ENCODE measurements at places on chromosomes 12 and 14. TPM values are rescaled to one million over a fixed set of nuclear protein-coding genes. Genes with fewer than 3 reads are reported as not detected.

GRCh38 chr14:36194663-36195062 is 18.1 kb upstream of the PTCSC3 start:
- no peak for DNase-seq

- DNase-seq: no peak
Measured at GRCh38 chr14:72594099-72594901, 299.6 kb downstream of the DPF3 start.

DNA sequence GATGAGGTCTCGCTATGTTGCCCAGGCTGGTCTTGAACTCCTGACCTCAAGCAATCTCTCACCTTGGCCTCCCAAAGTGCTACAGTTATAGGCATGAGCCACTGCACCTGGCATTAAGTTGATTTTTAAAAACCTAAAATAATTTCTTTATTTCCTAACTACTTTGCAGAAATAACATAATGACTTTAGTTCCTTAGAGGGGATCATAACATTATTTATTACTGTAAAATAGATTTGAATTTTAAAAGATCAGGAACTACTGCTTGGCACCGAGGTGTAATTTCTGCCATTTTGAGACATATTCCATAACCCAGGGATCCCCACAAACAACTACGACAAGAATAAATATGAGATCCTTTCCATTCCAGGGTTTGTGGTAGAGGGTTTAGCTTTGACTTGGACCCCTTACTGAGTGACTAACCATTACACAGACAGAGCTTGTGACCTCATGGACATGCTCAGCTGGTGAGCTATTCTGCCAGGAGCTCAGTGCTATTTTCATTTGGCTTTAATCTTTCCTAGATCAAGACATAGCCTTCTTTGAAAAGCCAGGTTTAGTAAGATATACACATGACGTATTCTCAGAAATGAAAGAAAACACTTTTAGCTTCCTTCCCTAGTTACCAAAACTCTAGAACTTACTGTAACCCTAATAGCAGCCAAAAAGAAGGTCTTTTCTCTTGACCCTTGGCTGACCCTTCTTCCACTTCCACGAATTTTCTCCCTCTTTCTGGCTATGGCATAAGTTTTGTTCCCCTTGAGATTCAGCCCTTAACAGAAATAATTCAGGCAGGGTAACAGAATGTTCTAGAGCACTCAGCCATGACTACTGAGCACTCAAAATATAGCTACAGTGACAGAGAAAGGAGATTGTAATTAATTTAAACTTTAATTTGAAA is 75.1 kb upstream of the NUDT4 start:
- no peak for DNase-seq

DNA sequence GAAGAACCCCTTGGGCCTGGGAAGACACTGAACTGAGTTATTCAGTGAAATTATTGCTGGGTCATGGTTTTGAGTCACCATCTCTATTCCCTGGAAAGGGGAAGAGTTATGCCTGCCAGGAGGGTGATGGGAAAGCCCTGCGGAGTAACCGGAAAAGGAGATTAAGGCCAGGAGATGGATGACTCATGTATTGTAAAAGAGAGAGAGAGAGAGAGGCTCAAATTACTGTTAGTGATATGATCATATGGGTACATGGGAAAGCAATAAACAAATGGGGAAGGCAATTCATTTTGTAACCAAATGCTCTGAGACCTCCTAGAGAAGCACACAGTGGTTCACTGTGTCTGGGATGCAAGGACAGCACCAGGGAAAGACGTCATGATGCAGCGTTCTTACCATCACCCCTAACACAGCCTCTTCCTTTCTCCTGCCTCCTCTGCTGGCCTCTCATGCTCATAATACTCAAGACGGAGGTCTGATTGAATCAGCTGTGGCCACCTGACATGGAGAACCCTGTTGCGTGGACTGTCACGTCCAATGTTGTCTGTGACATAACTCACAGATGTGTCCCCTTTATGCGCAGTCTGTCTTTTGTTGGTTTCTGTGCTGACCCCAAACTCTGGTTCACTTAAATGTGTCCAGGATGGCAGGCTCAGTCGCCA is 243.7 kb downstream of the TMEM132D start:
- no peak for DNase-seq

- DNase-seq: no peak
Measured at GRCh38 chr14:22822571-22823098, 7.1 kb upstream of the MRPL52 start.

- no peak for DNase-seq
Measured at GRCh38 chr12:25629341-25629740, 76.3 kb upstream of the LMNTD1 start.

DNA sequence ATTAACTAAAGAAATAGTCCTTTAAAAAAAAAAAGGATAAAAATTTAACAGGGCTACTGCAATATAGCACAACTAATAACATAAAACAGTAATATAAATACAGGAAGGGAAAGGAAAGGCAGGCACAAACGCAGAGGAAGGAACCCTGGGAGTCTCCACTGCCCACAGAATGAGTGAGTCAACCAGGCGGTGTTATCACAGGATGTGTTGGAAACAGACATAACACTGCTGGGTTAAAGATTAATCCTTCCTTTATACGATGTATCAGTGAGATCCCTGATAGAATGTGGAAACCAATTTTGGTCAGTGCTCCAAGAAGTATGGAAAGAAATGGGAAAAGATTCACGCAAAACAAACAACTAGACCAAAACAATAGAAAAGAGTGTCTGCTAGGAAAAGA is 47.9 kb downstream of the FGD6 start:
- no peak for DNase-seq

DNA sequence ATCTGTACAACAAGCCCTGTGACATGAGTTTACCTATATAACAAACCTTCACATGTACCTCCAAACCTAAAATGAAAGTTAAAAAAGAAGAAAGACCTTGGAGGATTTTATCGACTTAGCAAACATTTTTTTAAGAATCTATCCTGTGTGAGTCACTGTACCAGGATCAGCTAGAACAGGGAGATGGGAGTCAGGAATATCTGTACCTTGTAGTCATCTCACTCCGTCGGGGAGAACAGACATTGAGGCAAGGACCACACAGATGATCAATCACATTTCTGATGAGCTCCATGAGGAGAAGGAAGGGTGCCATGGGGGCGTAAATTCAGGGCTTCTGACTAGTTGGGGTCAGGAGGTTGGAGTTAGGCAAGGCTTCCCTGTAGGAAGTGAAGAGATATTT is 310.6 kb downstream of the VRK1 start:
- no peak for DNase-seq

- peak; percentile 91 for DNase-seq
Measured at GRCh38 chr12:32115404-32116104, 8.9 kb downstream of the BICD1 start.

- DNase-seq: no peak
Measured at GRCh38 chr12:124676714-124677462, 109.5 kb upstream of the NCOR2 start.

DNA sequence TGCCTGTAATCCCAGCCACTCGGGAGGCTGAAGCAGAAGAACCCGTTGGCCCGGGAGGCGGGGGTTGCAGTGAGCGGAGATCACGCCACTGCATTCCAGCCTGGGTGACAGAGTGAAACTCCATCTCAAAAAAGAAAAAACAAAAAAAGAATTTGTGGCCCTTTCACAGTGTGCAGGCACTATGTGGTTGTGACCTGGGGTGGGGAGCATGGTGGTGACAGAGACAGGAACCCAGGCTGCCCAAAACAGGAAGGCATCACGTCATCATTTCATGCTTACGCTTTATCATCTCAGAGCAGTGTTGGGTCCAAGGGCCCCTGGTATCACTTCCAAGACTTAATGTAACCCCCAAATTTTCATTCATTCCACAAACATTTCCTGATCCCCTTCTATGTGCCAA is 175.7 kb upstream of the GSC start:
- no peak for DNase-seq

DNA sequence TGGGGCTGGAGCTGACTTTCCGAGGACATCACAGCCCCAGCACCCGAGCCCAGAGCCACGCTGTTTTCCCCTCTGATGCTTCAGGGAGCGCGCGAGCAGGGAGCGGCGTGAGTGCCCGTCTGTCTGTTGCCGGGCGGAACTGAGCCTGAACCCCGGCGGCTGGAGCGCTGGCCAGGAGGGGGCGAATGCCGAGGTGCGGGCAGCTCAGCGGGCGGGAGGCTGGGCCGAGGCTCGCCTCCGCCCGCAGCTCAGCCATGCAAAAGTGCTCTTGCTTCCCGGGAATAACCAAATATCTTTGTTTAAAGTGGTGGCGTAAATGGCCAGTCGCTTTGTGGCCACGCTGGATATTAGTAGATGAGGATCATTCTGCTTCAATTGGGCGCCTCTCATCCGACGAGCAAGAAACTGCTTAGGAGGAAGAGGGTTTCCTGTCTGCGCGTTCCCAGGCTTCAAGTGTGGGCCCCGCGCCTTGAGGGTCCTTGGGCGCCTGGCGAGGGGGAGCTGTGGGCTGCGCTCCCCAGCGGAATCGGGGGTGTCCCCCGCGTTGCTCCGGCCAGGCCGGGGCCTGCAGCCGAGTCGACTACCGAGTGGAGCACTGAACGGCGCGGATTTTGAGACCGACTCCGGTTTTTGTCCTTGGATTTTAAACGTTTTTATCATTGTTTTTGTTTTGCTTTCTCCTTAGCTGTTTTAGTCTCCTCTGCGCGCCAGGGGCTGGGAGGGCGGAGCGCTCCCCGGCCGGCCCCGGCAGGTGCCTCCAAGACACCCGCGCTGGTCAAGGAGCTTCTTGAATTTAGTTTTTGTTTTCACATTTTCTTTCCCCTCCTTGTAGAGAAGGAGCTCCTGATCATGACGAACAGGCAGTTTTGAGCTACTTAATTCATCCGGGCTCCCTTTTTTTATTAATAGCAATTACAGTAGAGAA is 831 bp upstream of the NKX2-1 start:
- no peak for DNase-seq

- DNase-seq: no peak
Measured at GRCh38 chr14:30240685-30241084, 313.0 kb upstream of the PRKD1 start.

DNA sequence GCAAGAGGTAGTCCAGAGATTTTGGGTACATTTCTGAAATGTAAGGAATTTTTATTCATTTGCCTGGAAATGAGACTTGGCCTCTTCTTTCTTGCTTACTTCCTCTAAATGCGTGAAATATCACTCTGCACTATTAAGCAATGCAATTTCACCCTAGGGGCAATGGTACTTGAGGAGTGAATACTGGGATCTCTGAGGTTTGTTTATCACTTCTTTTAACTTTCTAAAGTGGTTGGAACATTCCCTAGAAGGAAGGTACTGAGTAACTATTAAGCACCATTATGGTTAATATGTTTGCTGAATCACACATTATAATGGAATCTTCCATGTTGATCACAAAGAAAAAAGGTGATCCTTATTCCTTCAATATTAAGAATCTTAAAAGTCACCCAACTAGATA is 120.9 kb upstream of the CAND1 start:
- DNase-seq: no peak

DNA sequence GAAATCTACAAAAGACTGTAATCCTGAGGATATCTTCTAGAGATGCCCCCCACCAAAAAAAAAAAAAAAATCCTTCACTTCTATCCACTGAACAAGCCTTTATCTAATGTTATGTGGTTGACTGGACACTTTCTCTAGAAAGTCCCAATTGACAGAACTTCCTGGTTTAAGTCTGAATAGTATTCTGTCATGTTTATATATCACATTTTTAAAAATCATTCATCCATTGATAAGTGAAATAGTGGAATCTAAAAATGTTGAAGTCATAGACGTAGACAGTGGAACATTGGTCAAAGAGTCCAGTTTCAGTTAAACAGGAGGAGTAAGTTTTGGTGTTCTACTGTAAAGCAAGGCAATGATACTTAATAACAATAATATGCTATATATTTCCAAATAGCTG is 297.0 kb downstream of the SSPN start:
- no peak for DNase-seq

DNA sequence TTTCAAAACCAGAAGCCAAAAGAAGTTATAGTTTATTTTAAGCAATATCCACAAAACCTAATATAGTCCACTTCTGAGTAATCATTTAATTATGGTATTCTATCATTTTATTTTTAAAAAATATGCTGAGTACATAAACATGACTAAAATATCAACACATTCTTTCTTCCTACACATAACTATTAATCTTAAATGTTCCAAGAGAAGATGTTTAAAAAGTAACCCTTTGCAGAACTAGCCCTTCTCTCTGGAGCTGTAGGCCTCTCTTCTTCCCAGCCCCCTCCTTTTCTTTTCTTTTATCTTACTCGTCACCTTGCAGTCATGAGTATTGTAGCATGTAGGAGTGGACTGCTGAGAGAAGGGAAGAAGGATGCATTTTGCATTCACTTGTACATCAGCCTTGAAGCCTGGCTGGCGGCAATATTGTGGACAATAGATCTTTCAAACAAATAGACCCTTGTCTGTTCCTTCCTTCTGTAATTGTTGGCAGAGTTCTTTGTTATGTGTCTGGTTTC is 941.9 kb downstream of the NRXN3 start:
- DNase-seq: no peak

GRCh38 chr14:24179961-24180796 is 8.3 kb downstream of the REC8 start:
- DNase-seq: no peak

- DNase-seq: no peak
Measured at GRCh38 chr14:72880164-72880563, 13.7 kb downstream of the DPF3 start.

- DNase-seq: peak; percentile 2
Measured at GRCh38 chr12:30878024-30878423, 48.5 kb upstream of the TSPAN11 start.

GRCh38 chr14:22776215-22776614 is 9.7 kb downstream of the OXA1L start:
- no peak for DNase-seq

DNA sequence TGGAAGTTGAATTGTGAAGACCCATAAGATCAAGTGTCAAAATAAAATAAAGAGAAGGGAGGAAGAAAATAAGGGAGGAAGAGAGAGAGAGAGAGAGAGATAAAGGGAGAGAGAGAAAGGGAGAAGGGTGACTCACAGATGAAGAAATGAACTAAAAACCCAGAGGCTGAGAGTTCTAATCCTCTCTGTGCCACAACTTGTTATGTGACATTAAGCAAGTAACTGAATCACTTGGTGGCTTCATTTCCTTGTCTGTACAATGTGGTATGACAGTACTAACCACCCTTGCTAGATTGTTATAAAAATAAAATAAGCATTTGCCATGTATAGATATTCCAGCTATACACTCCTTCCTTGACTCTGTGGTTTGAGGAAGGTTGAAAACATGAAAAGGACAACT is 189.0 kb upstream of the FRMD6 start:
- DNase-seq: no peak

DNA sequence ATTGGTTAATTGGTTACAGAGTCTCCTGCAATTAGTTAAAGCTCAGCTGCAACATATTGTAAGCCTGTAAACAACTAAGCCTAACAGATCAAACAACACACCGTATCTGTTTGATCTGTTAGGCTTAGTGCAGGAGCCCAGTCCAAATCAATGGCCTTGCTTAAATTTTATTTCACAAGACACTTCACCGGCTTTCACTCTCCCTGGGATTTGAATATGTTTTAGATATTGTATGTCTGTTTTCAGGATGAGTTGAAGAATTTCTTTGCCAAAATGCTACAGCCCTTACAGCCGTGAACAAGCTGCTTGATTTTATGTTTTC is 5.5 kb upstream of the RNASE1 start:
- DNase-seq: no peak

GRCh38 chr14:69288011-69288771 is 28.2 kb downstream of the GALNT16 start:
- no peak for DNase-seq

Gene NYNRIN
- total RNA-seq: 14.7 TPM

Gene PLBD1
- 29.0 TPM for total RNA-seq

Gene ARHGEF40
- 36.3 TPM for total RNA-seq

Gene ZBTB42
- total RNA-seq: 7.6 TPM

Gene PTPRQ
- total RNA-seq: 0.25 TPM

Gene TMEM229B
- total RNA-seq: 9.8 TPM

Gene PAX9
- 1.5 TPM for total RNA-seq

Gene INHBC
- total RNA-seq: not detected

Gene CLMN
- total RNA-seq: 19.6 TPM

Data from vagina (tissue), 2 donors.